ENCODE measurements at places on chromosomes 2 and 18.
A peak's percentile ranks its signal among the peaks of the same experiment; 100 is the strongest.

DNA sequence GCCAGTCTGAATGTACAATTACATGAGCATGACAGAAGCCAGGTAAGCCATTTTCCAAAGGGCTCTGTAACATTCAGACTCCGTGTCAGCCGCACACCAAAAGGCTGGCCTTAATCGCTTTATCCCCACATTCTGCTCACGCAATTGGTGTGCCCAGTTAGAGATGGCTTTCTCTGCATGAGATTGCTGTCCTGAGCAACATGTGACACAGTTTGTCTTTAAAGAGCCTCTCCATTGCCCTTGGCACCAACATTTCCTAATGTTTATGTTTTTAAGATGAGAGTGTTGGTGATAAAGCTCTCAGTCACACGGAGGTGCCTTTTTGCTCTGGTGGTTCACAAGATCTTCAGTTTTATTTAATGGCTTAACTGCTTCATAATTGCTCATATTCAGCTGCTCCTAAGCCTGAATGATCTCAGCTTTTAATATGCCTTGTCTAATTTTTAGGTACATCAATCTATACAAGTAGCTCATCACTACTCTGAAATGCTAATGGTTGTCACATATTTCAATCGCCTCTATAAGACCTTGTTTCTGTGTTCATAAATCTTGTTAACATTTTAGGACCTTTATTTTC lies 164.8 kb upstream of the ACVR2A start:
- no peak overlapping the region for H3K4me3 ChIP-seq
- no peaks in the 10 kb centered on the region for H3K4me1 ChIP-seq
- no peak for DNase-seq
- H3K27me3 ChIP-seq: peaks cover 3% of the 10 kb centered on the region
- H3K27ac ChIP-seq: no peak overlapping the region
- H3K36me3 ChIP-seq: no peaks in the 10 kb centered on the region

- no peaks in the 10 kb centered on the region for H3K27me3 ChIP-seq
- H3K4me3 ChIP-seq: no peak overlapping the region
- DNase-seq: no peak
- peaks cover 15% of the 10 kb centered on the region for H3K36me3 ChIP-seq
- H3K27ac ChIP-seq: no peak overlapping the region
Measured at GRCh38 chr2:239201531-239201876, 199.3 kb downstream of the HDAC4 start.

DNA sequence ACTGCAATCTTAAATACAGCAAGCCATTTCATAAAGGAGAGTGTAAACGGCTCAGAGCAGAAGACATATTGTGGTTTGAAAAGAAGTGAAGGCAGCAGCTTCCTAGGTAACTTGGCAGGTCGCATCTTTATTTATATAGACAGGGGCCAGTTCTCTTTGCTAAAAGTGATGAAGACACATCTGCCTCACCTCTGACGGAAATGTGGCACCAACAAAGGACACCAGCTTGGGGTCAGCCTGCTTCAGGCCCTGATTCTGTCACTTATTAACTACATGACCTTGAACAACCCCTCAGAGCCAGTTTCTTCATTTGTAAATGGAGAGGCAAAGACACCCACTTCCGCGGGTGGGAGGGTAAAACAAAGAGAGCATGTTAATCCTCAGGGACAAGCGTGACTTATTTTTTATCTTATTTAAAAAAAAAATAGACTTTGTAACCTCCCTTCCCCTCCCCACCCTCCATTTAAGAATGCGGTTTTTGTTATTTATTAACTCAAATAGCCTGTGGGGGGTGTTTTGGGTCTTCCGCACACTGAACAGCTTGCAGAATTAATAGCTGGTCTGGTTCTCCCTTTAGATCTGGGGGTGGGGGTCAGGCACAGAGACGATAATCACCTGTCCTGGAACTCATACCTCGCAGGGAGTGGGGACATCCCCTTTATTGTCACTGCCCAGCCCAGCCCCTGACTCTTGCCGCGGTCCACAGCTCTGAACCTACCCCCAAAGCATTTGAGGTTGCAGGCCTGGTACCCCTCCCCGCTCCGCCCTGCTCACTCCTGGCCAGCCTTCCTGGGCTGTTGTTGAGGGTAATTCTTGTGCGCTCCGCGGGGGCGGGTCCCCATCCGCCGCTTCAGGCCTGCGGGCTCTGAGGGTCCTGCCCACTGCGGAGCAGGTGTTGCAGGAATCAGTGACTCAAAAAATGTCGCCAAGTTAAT lies 64.2 kb upstream of the TMEM17 start:
- H3K36me3 ChIP-seq: no peaks in the 10 kb centered on the region
- no peak overlapping the region for H3K27ac ChIP-seq
- peaks cover 26% of the 10 kb centered on the region for H3K27me3 ChIP-seq
- DNase-seq: no peak

DNA sequence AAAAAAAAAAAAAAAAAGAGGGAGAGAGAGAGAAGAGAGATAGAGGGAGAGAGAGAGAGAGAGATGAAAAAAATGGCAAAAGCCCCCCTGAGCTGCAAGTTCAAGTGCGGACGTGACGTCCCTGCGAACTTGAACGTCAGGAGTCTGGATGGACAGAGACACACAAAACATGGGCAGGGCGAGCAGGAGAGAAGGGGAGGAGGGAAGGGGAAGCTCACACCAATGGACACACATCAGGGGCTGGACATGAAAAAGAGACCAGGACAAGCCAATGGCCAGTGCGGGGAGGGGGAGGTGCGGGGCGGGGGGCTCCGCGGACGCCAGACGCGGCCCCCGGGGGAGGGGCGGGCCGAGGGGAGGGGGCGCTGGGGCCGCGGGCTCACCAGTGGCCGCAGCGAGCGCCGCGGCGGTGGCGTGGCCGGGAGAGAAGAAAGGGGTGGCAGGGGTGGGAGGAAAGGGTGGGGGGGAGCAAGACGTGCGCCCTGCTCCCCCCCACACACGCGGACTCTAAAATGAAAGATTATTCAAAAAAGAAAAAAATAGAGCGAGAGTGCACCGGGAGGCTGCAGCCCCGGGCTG lies at the start of gene BCL11A:
Gene BCL11A (minus strand): TSS at position 160 of the 579 bp plus-strand sequence. CDS start 384 bp downstream, outside the sequence.
- H3K36me3 ChIP-seq: no peaks in the 10 kb centered on the region
- no peak for DNase-seq
- peak within 1 kb of the TSS; percentile 79 for H3K4me3 ChIP-seq

DNA sequence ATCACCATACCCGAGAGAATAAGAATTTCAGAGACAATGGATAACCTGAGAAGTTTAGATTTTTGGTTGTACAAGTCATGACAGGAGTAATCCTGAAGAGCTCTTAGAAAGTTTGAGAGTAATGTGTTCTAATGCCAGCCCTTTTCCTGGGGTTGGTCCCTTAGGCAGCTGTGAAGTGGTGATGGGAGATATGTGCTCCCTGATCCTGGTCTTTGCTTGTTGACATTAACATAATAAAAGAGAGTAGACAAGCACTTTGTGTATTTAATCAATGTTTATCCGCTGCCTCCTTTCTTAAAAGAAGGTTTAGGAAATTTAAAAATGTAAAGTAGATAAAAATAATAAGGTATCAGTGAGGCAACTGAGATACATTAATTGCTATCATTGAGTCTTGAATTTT lies 13.8 kb upstream of the DSC3 start:
- no peak overlapping the region for H3K27ac ChIP-seq
- DNase-seq: no peak
- no peaks in the 10 kb centered on the region for H3K36me3 ChIP-seq
- H3K4me1 ChIP-seq: no peaks in the 10 kb centered on the region
- H3K27me3 ChIP-seq: no peaks in the 10 kb centered on the region

DNA sequence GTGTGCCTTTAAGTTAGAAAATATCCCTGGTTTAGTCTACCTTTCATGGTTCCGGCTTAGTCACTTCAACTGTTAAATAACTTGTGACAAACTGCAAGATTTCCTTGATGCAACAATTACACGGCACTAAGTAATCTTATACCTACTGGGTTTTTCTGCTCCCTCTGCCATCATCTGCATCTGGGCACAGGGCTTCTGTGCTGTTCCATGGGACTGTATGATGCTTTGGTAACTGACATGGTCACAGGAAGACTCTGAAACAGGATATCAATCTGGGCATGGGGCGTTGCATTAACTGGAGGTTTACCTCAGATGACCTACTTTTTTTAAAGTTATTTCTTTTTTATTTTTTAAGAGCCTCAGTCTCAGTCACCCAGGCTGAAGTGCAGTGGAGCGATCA lies 365.4 kb downstream of the SS18 start:
- no peaks in the 10 kb centered on the region for H3K36me3 ChIP-seq
- peaks cover 2% of the 10 kb centered on the region for H3K27me3 ChIP-seq
- no peaks in the 10 kb centered on the region for H3K4me1 ChIP-seq
- no peak overlapping the region for H3K27ac ChIP-seq

- no peaks in the 10 kb centered on the region for H3K27me3 ChIP-seq
- H3K36me3 ChIP-seq: peaks cover 15% of the 10 kb centered on the region
- DNase-seq: no peak
- peak overlapping the region; percentile 13 for H3K27ac ChIP-seq
- H3K4me3 ChIP-seq: no peak overlapping the region
- H3K4me1 ChIP-seq: peaks cover 37% of the 10 kb centered on the region
Measured at GRCh38 chr2:97969081-97970067, 26.4 kb downstream of the TMEM131 start.

DNA sequence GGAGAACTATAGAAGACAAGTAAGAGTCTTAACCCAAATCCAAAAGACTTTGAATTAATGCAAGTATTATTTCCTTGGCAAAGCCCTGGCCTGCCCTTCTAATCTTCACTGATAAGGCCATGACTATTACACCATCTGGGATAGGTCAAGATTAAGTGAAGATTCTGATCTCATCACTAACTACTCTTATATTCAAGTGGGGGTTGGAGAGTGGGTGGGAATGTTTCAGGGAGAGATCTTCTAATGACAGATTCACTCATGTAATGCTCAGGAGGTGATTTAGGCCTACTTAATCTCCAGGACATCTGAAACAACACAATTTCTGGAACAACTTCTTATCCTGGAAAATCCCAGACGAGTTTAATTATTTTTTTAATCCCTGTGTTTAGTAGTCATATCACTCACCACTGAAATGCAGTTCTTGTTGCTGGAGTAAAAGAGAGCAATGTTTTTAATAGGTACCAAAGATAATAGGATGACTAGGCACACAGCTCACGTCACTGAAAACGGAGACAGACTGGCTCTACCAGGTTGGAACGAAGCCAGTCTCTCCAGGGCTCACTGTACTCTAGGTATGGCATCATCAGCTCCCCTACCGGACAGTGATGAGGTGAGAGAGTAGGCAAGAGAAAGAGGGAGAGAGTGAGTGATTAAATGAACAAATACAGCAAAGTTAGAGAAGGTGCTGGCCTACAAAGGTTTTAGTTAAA lies 133.1 kb downstream of the NCKAP5 start:
- no peaks in the 10 kb centered on the region for H3K27me3 ChIP-seq
- H3K27ac ChIP-seq: no peak overlapping the region
- H3K4me1 ChIP-seq: no peaks in the 10 kb centered on the region
- no peak for DNase-seq

DNA sequence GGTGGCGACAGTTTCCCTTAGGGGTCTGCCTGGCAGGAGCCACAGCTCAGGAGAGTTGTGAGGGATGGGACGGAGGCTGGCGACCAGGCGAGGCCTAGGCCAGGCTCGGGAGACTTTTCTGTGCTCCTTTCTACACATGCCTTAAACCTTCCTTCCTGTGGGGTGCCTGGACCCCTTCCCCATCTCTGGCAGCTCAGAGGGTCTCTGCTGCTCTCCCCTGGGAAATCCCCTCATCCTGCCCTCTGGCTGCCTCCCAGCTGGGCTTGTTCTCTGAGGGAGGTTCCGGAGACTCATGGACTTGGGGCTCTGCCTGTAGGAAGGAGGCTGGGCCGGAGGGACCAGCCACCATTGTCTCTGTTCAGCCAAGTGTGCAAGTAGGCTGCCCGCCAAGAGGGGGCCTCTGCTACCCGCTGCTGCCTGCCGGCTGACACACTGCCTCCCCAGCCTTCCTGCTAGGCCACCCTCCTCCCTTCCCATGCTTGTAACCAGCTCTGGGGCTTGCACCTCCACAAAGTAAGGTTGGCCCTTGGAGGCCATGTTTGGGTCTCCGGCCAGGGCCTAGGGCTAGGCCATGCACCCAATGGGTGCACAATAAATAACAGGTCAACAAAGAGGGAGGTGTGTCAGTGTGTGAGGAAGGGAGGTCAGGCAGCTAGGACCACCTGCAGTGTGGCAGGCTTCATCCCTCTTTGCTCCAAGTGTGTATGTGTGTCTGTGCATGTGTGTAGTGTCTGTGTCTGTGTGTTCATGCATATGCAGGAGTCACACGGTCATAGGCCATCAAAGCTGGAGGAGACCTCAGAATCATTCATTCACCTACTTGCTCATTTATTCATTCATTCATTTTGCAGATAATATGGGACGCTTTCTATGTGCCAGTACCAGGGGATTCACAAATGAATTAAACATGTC lies 28.8 kb downstream of the PSD4 start:
- no peaks in the 10 kb centered on the region for H3K27me3 ChIP-seq
- peaks cover 28% of the 10 kb centered on the region for H3K36me3 ChIP-seq
- no peak for DNase-seq
- H3K4me1 ChIP-seq: peaks cover 14% of the 10 kb centered on the region

GRCh38 chr18:63604791-63605567 lies 17.8 kb downstream of the SERPINB13 start:
- DNase-seq: no peak
- H3K27me3 ChIP-seq: no peaks in the 10 kb centered on the region
- no peaks in the 10 kb centered on the region for H3K4me1 ChIP-seq
- no peak overlapping the region for H3K4me3 ChIP-seq

DNA sequence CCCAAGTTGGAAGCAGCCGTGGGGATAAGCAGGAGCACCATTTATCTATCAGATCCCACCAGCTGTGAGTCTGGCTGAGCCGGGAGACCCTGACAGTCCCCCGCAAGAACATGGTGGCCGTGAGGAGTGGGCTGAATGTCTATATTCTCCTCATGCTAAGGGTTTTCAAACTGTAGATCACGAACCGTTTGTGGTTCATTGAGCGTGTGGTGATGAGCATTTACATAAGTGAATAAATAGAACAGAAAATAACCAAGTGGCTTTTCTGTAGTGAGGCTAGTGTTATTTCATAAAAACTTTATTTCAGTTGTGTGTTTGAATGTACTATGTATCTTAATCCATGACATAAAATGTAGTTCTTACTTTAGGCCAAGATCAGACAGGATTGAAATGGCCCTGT lies 190.2 kb upstream of the APCDD1 start:
- no peaks in the 10 kb centered on the region for H3K36me3 ChIP-seq
- H3K27me3 ChIP-seq: no peaks in the 10 kb centered on the region
- H3K4me3 ChIP-seq: no peak overlapping the region
- no peak overlapping the region for H3K27ac ChIP-seq
- no peaks in the 10 kb centered on the region for H3K4me1 ChIP-seq

DNA sequence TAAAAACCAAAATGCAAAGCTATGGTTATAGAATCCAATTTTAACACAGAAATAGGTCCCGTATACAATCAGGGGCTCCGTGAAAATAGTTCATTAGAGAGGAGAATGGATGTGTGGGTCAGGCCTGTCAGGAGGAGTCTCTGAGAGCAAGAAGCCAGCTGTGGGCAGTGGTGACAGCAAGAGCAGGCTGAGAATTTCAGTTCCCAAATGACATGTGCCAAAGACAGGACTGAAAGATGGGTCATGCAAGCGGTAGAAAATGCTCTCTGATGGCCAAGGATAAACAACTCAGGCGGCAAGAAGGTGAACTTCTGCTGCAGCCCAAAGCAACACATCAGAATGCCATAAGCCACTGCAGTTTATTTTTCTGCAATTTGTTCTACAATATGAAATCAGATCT lies 100.4 kb downstream of the CCDC141 start:
- no peak overlapping the region for H3K27ac ChIP-seq
- H3K36me3 ChIP-seq: no peaks in the 10 kb centered on the region
- DNase-seq: no peak
- H3K27me3 ChIP-seq: no peaks in the 10 kb centered on the region
- H3K4me3 ChIP-seq: no peak overlapping the region

GRCh38 chr2:102850888-102851287 lies 89.1 kb downstream of the TMEM182 start:
- no peaks in the 10 kb centered on the region for H3K36me3 ChIP-seq
- DNase-seq: no peak
- no peak overlapping the region for H3K4me3 ChIP-seq
- peaks cover 15% of the 10 kb centered on the region for H3K27me3 ChIP-seq
- H3K27ac ChIP-seq: no peak overlapping the region
- H3K4me1 ChIP-seq: no peaks in the 10 kb centered on the region

All from activated T-helper 1 cell treated with anti-CD3 and anti-CD28 coated beads, Interleukin-12 subunit alpha, Interleukin-12 subunit beta, Interleukin-2, Interleukin-4 antibody, amounts not matched to agents 30 ng/mL and 10 ng/mL and 1 ng/mL, durations not matched to agents 14 hours and 24 hours and 36 hours (primary cell).